Activated T-cell treated with anti-CD3 and anti-CD28 coated beads for 48 hours (primary cell): ENCODE measurements at places on chromosomes 11 and 22.

DNA sequence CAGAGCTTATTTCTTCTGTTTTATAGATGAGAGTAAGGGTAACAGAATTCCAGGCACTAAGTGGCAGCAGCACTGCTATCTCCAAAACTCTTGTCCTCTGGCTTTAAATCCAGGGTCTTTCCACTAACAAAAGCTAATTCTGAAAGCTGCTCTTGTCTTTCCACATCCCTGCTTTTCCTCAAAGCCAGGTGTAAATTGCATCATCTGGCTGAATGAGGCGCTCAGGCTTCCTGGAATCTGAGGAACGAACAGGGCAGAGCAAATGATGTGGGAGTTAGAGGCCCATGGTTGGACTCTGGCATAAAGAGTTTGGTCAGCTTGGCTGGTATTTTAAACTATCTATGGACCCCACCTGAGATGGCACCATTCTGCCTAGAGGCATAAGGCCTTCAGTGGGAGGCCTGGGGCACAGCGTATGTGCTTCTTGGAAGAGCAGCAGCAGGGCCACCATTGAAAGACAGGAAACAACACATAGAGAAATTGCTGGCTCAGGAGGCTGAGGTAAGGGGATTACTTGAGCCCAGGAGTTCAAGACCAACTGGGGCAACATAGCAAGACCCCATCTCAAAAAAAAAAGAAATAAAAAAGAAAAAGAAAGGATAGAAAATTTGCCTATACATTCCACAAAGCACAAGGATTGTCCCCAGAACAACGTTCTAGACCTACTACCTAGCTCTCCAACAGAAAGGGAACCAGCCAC is 1.9 kb downstream of the KCNJ5 start:
- no peak for DNase-seq

- DNase-seq, result no peak
Measured at GRCh38 chr11:84419616-84420015, 1133.4 kb upstream of the CCDC90B start.

GRCh38 chr11:64097468-64098317 is 62.0 kb downstream of the FLRT1 start:
- no peak for DNase-seq

- no peak for DNase-seq
Measured at GRCh38 chr11:77753230-77753629, 67.3 kb downstream of the RSF1 start.

- no peak for DNase-seq
Measured at GRCh38 chr22:35572556-35572955, 31.9 kb downstream of the RASD2 start.

- no peak for DNase-seq
Measured at GRCh38 chr11:61602775-61603569, 22.1 kb upstream of the SYT7 start.

GRCh38 chr11:64316672-64317324 is 561 bp downstream of the TRMT112 start:
- no peak for DNase-seq

DNA sequence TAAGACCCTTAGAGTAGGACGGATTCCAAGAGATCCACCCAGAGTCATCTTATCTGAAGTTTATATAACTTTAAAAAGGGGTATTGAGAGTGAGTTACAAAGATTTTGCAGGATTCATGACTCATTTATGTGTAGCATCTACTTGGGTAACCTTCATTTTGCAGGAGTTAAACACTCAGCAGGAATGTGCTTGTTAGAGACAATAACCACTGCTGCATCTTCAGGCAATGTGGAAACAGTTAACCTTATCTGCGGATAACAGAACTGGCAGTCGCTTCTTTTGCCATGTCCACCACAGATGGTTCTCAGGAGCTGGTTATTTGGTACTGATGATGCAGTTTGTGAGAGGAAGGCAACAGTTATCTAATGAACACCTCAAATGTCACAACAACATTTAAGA is 417.9 kb upstream of the DDI1 start:
- no peak for DNase-seq

DNA sequence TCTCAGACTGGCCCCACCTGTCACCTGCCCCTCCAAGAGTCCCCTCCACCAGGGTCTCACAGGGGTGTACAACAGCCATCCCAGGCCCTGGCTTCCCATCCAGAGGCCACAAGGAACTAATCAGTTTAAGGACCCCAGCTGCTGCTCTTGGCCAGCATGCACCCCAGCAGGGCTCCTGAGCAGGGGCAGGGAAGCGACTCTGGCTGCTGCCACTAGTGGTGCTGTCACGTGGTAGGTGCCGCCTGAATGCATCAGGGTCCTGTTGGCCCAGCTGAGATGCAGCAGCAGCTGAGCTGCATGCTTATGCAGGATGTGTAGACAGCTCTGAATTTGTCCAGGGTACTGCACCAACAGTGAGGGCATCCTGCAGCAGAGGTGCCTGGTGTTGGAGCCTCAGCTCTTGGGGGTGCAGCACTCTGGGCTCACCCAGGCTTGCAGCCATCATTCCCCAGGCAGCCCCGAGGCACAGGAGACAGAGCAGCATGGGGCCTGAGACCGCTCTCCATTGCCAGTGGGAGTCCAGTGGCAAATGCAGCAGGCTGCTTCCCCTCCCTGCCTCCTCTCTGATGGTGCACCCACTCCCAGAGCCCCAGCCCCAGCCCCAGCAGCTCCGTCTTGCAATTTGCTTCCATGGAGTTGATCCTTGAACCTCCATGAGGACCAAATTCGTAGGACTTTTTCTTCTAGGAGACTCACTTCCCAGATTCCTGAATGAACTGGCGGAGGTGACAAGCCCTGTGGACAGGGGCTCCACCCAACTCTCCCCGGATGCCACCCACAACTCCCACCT is 98.7 kb downstream of the MPPED1 start:
- DNase-seq, result no peak

- no peak for DNase-seq
Measured at GRCh38 chr11:23023319-23023718, 163.0 kb upstream of the CCDC179 start.

GRCh38 chr22:46010951-46011626 is 34.1 kb upstream of the WNT7B start:
- no peak for DNase-seq

DNA sequence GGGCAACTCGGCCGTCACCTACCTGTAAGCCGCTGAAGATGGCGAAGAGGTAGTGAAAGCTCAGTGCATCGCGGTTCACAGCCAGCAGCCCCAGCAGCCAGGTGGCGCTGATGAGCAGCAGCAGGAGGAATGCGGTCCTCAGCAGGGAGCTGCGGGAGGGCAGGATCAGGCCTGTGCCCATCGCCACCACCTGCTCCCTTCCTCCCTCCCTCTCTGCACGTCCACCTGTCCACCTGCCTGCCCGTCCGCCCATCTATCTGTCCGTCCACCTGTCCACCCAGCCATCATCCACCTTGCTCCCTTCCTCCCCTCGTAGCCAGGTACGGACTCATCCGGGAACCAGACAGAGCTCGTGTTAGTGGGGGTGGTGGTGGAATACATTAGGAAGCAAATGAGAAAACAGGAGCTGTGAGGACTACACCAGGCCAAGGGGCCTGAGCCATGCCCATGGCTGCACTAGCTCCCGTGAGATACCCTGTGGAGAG is 32.2 kb downstream of the TRMU start:
- DNase-seq, result peak; percentile 69

DNA sequence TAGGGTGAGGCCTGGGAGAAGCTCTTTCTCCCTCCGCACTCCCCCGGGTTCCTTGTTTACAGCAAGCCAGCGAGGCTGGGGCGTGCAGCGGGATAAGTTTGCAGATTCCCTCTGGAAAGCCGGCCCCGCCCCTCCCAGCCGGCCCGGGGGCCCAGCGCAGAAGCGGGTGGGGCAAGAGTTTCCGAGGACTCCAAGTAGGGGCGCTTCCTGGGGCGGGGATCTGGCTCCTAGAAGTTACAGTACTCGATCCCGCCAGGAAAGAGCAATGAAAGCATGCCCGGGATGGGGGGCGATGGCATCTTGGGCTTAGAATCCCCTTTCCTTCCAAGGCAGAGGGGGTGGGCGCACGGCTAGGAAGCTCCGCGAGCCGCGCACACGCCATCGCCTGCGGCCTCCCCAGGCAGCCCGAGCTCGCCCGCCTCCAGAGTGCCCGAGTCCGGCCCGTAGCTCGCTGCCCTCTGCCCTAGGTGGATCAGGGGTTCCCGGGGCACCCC is 385 bp downstream of the TST start:
- DNase-seq, result no peak

GRCh38 chr11:118211006-118211405 is 13.8 kb downstream of the JAML start:
- no peak for DNase-seq

- no peak for DNase-seq
Measured at GRCh38 chr11:71204294-71204693, 48.1 kb downstream of the SHANK2 start.

DNA sequence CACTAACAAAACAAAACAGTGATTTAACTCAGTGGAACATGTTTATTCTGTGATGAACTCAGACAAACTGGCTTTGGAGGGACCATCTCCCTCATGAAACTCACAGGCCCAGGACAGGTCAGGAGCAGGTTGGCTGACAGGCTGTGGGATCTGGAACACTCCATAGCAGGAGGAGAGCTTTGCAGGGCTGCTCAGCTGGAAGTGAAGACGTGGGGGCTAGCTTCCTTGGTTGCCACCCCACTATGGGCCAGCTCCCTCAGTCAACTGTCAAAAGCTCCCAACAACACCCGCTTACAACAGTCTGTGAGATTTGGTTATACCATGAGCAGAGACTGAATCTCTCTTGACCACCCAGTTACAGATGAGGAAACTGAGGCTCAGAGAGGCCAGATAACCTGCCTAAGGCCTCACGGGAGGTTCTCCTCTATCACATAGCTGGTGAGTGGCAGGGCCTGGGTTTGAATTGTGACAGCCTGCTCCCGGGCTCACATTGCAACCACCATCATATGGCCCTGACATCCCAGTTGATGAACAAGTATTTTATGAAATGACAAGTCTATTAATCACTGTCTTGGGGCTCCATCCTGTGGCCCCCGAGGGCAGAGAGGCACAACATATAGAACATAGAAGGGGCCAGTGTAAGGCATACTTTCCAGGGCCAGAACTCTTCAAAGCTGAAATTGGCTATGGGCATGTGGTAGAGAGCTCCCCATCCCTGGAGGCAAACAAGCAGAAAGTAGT is 473.4 kb downstream of the MN1 start:
- DNase-seq, result no peak

DNA sequence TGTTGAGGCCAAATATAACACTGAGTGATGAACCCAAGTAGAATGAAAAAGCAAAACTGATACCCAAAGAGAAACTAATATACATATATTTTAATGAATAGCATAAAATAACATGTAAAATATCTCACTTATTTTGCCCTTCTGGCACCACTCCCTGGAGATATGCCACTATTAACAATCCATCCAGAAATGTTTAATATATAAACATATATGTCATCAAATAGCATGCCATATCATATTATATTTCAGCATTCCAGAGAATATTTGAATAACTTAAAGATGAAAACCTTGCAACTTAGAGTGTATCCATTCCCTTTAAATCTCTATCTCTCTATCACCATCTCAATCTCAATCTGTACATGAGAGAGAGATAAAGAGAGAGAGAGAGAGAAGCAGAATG is 1073.3 kb upstream of the RAG2 start:
- DNase-seq, result no peak

DNA sequence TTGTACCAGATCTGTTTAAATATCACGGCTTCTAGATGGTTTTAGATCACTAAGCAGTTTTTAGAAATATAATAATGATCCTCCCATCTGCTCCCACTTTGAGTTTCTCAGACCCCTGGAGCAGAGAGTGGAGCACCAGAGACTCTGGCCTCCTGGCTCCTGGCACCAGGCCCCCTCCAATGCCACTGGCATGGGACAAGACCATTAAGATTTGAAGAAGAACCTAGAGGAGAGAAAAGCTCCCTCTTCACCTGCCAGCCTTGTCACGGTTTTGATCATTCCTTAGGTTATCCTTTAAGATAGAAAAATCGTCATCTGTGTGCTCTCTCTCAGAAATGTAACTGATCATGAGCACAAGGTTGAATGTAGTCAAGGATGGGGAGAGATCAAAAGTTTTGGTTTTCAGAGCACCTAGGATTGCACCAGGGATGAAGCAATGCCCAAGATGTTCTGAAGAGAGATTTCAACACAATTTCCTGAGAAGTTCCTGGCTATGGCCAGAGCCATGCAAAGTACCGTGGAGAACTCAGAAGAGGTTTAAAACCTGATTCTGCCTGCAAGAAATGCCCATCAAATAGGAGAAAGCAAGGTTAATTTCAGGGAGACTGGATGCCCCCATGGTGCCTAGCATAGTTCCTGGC is 22.2 kb downstream of the IL10RA start:
- DNase-seq, result no peak

DNA sequence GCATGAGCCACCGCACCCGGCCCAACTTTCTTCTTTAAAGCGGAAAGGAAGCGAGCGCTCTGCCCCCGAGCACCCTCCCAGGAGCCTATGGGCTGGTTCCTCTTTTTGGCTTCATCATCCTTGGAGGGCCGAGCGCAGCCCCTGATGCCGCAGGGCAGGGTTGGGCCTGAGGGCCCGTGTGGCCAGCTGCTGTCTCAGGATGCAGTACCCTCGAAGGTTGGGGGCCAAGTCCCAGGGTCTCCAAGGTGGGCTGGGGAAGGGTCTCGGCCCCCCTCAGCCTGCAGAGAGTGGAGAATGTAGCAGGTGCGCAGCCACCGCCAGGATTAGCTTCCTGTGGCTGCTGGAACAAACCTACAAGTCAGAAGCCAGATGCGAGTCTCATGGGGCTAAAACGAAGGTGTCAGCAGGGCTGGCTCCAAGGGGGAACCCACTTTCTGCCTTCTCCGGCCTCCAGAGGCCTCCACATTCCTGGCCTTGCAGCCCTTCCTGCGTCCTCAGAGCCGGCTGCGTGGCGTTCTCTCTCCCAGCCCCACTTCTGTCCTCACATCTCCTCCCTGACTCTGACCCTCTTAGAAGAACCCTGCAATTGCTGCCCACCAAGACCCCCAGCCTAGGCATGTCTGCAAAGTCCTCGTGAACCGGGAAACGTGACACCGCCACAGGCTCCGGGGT is 2.9 kb downstream of the PANX2 start:
- no peak for DNase-seq

GRCh38 chr11:112817376-112817775 is 143.8 kb upstream of the NCAM1 start:
- DNase-seq, result no peak

GRCh38 chr11:43747130-43747802 is 66.7 kb downstream of the HSD17B12 start:
- no peak for DNase-seq

GRCh38 chr11:66686801-66687750 is 9.4 kb upstream of the RBM4B start:
- no peak for DNase-seq

GRCh38 chr22:39646398-39647063 is 76.0 kb downstream of the CACNA1I start:
- DNase-seq, result no peak

GRCh38 chr11:71130106-71130505 is 122.3 kb downstream of the SHANK2 start:
- DNase-seq, result no peak

DNA sequence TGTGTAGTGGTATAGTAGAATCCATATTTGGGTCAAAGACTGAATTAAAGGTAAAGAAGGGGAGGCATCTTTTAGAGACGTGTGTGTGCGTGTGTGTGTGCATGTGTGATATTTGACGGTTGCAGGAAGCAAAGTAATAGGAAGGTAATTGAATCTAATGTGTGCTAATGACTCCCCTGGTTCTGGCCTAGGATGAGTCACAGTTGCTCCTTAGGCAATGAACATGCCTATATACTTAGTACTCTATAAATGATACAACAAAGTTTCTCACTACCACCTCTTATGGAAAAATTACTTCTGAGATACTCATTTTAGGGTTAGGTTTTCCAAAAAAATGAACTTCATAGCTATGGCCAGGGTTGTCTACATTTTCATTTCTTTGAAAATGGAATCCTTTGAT is 409.6 kb downstream of the GUCY1A2 start:
- no peak for DNase-seq
